GM13976 (cell line): ENCODE measurements at places on chromosomes 5 and 9.

DNA sequence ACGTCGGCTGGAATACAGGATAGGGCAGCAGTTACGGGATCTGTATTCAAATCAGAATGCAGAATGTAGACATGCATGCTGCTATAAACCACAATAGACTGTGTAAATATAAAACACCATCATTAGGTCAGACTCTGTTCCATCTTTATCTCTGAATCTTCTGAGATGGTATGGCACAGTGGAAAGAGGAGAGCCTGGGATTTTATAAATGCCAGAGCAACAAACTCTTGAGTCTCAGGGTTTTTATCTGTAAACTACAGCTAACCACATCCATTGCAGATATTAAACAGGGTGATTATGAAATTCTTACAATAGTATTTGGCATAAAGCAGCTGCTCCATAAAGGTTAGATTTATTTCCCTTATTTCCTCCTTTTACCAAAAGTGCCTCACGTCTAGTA, 108.7 kb downstream of the ZDHHC21 start:
- DNase-seq, result no peak

GRCh38 chr5:4911646-4912403, 228.3 kb upstream of the ADAMTS16 start:
- no peak for DNase-seq

GRCh38 chr5:134577796-134578577, 52.5 kb downstream of the JADE2 start:
- DNase-seq, result peak; percentile 86

DNA sequence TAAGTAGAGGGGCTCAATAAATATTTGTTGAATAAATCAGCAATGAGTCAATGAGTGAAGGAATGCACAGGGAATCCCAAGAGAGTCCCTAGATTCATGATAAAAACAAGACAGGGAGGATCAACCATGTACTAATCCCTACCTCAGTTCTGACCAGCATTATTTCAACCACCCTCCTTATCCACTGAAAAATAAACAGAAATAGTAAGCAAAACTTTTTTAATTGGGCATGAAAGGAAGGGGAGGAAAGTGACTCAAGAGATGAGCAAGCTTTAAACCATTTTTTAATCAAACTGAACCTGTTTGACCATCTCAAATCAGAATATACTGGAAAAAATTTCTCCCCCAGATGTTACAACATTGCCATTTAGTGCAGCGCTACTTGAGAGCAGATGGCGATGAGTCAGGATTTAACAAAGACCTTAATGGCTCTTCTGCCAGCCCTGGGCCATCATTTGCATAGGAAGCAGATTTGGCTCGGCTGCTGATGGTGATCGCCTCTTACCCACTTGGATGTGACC, 194.8 kb upstream of the SLC30A5 start:
- no peak for DNase-seq

DNA sequence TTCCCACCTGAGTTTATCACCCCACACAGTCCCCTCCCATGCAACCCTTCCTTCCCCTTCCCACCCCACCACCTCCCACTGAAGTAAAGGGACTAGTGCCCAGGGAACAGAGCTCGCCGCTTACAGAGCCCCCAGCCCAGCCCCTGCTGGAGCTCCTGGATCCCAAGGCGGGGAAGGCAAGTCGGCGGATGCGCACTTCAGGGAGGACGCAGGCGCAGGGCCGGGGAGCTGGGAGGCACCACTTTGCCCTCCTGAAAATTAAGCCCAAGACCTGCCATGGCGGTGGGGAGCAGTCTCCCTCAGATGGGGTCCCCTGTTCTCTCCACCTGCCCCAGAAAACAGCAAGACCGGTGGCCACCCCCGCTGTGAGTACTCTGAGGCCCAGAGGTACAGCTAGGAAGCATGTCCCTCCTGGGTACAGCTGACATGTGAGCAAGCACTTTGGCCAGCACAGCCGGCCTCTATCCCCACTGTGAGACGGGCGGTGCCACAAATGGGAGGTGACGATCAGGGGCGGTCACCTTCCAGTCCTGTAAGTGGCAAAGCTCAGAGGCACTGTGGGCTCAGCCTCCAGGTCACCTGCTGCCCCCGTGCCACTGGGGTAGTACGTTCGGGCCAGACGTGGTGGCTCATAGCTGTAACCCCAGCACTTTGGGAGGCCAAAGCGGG, 45.9 kb downstream of the COL23A1 start:
- DNase-seq, result no peak

GRCh38 chr9:123864251-123864650, 65.7 kb downstream of the DENND1A start:
- no peak for DNase-seq

DNA sequence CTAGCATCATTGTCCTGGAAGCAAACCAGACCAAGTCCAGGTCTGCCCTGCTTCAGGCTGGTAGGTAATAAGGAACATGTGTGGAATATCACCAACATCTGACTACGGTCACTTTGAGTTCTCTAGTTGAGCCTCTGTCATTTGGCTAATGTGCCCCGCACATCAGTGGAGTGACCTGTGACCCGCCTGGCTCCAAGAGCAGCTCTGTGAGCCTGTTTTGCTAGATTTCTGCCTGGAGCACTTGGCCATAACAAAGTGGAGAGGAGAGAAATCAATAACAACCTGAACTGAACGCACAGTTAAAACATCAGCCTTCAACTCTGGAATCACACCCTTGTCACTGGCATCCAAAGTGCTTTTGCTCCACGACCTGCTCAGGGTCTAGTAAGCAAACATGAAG, 115.7 kb downstream of the PPP2R2B start:
- no peak for DNase-seq

- no peak for DNase-seq
Measured at GRCh38 chr5:170141636-170142035, 35.9 kb downstream of the FOXI1 start.

DNA sequence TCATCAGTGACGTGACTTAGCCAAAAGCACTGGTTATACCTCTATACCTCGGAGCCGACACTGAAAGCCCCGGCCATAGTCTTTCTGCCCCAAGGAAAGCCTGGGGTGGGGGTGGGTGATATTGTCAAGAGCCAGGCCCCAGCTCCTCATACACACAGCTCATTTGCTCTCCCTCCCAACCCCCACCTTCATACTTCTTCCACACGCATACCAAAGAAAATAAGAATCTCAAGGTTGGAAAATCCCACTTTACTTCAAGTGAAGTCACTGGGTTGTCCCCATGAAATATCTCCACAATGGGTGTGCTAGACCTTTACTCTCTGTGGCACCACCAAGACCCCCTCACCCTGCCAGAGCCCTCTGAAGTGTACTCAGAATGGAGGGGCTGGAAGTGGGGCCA, 27.1 kb upstream of the MGAT1 start:
- no peak for DNase-seq

DNA sequence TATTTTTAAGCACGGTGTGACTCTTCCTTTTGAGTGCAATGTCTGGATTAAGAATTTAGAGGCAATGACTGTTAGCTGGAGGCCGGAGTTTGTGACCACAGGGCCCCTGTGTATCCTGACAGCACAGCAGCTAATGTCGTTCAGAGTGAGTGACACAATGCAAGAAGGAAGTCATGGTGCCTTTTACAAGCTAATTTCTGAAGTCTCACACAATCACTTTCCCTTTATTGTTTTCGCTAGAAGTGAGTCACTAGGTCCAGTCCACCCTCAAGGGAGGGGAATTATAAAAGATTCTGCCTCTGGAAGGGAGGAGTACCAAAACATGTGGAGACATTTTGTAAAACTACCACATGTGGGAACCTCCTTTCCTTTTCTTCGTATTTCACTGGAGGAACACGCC, 185.5 kb upstream of the FGF10 start:
- no peak for DNase-seq

GRCh38 chr5:3230254-3230653, 365.4 kb upstream of the IRX1 start:
- DNase-seq, result no peak

GRCh38 chr9:110078604-110079003, 129.4 kb downstream of the C9orf152 start:
- no peak for DNase-seq

DNA sequence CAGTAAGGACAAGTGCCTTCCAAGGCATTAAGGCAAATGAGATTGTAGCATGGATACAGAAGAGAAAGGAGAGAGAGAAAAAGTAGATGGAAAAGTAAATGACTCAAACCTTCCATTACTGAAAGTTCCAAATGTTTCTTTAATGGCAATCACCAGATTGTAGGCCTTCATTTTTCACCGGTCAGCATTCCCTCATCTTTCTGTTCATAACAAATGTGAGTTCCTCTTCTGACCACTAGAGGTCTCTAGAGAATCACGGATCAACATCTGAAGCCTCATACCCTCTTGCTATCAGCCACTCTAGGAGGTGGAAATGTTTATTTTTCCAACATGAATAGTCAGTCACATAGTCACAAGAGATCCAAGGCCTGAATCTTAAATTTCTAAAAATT, 73.6 kb upstream of the RPS23 start:
- peak; percentile 50 for DNase-seq

GRCh38 chr5:67809589-67809988, 406.0 kb upstream of the PIK3R1 start:
- no peak for DNase-seq

DNA sequence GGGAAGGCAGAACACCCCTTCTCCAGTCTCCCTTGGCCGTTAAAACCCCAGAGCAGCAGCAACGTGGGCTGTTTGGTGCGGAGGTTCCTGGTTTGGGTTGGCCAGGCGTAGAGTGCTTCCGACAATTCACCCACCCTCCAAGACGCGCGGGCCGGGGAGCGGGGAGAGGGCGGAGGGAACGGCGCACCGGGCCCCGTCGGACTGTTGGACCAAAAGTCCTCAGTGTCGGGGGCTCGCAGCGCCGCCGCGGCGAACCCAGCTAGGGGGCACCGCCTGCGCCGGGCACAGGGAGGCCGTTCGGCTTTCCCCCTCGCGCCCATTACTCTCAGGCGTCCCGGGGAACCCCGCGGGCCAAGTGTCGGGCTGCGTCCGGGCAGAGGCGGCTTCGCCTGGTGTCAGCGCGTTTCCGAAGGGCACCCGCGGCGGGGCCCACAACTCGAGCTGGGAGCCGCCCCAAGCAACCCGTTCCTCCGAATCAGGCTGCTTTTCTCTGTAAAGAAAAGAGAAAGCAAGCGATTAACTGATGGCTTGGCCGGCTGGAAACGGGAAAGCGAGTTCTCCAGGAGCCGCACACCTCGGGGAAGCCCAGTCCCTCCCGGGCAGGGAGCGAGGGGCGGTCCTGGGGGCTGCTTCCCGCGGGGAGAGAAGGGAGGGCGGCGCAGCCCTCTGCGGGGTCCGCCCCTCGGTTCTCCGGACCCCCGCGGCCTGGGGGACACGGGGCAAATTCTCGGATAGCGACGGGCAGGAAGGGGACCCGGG, 145.5 kb downstream of the ERCC6L2 start:
- DNase-seq, result peak; percentile 64

- no peak for DNase-seq
Measured at GRCh38 chr9:82790875-82791274, 272.1 kb downstream of the RASEF start.

DNA sequence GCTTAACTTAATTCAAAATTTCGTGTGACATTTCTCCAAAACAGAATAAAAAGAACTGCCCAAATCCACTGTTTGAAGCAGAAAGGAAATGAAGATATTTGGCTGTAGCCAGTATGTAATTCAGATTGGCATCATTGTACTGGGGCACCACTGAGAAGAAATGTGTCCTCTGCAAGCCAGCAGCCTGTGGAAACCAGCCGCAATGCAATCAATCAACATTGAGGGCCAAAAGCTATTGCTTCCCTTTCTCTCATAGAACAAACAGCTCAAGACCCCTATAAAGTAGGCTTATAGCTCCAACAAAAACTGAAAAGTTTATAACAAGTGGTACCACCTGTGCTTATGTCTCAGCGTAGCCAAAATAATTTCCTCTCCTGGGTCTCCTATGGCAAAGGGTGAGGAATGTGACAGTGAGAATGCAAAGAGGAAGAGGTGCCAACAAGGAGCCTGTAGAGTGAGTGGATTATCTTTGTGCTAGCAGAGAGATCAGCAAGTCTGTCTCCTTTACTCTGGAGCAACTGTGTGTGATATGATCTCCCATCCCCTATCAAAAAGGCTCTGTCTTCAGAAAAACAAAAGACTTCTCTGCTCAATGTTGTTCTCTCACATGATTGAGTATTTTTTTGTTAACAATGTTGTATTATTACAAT, 1072.3 kb upstream of the DMAC1 start:
- DNase-seq, result no peak

GRCh38 chr9:98185021-98185567, 7.3 kb downstream of the CORO2A start:
- no peak for DNase-seq

DNA sequence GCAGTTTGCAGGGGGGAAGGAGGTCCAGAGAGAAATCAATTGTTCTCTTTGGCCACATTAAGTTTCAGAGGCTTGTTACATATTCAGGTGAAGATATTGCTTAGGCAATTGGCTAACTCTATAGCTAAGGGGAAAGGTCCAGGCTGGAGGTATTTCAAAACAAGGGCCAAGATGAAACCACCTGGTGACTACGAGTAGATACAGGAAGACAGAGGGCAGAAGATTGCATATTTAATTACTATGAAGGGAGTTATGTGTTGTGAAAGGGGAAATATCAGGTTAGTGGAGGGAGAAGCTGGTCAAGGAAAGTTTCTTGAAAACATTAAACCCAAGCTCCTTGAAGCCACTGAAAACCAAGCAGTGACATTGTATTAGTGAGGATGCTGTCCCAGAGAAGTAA, 1.9 kb upstream of the RAD23B start:
- no peak for DNase-seq

- no peak for DNase-seq
Measured at GRCh38 chr5:12707560-12707959, 803.3 kb upstream of the CTNND2 start.

GRCh38 chr5:75192804-75193203, 43.9 kb downstream of the ANKRD31 start:
- no peak for DNase-seq

DNA sequence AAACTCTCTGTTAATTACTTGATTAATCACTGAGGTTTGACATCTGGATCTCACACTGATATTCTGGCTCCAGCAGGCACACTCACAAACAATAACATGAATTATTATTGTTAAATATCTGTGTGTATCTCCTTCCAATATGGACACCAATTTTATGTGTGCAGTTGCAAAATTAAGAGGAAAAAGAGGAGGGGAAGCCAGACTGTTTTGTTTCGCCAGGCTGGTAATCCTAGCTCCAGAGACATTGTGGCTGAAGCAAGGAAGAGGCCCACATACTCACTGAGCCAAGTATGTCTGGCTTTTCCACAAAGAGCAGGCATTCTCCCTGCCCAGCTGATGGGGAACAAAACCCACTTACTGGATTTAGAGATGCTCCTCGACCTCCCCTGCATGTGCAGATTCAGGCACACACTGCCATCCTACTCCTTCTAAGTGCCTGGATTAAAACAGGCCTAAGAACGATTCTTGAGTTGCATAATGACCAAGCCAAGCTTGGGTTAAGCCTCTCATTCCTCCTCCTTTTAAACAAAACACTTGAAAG, 181.9 kb downstream of the ESM1 start:
- DNase-seq, result no peak
